ENCODE measurements at places on chromosomes 1 and 21.
A peak's percentile ranks its signal among the peaks of the same experiment; 100 is the strongest.

GRCh38 chr1:221756830-221757551, 15.1 kb upstream of the DUSP10 start:
- H3K4me3 ChIP-seq = no peak overlapping the region
- H3K27me3 ChIP-seq = no peaks in the 10 kb centered on the region
- no peaks in the 10 kb centered on the region for H3K36me3 ChIP-seq
- no peak overlapping the region for H3K27ac ChIP-seq
- peaks cover 14% of the 10 kb centered on the region for H3K4me1 ChIP-seq

DNA sequence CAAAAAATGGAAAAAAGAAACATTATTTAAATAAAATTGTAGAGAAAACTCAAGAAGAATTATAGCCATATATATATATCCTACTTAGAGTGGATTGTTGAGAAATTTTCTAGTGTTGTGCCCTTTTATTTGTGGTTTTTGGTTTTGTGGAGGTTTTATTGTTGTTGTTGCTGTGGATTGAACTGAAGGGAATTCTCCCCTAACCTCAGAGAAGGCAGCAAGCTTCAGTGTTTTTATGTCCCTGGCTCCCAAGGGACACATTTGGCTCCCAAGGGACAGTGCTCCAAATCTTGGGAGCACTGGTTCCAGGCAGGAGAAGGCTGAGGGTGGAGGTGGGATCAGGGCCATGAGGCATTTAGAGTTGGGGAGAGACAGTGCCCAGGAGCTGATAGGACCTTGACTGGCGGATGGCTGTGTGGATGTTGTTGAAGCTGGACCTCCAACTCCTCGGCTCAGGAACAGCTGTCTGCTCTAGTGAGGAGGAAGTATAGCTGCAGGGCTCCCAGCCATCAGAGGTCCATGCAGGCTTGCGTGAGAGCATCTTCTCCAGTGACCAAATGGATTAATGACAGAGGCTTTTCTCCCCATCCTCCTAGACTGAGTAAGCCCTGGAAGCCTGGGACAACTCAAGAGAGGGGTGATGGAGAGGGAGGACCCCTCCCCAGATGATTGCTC, 100.5 kb downstream of the TEX35 start:
- no peak overlapping the region for H3K4me3 ChIP-seq
- DNase-seq = no peak
- peaks cover 9% of the 10 kb centered on the region for H3K27me3 ChIP-seq
- H3K4me1 ChIP-seq = no peaks in the 10 kb centered on the region

- no peak overlapping the region for H3K4me3 ChIP-seq
- H3K27me3 ChIP-seq = peaks cover under 1% of the 10 kb centered on the region
- H3K27ac ChIP-seq = no peak overlapping the region
- H3K36me3 ChIP-seq = no peaks in the 10 kb centered on the region
- no peak for DNase-seq
These were observed 7.7 kb downstream of the KRTAP19-8 start for GRCh38 chr21:31030367-31031106.

- H3K4me3 ChIP-seq = no peak overlapping the region
- no peaks in the 10 kb centered on the region for H3K27me3 ChIP-seq
- no peak overlapping the region for H3K27ac ChIP-seq
These were observed 5.8 kb downstream of the VPS72 start for GRCh38 chr1:151184211-151184610.

- H3K27me3 ChIP-seq = peaks cover 50% of the 10 kb centered on the region
- no peak overlapping the region for H3K4me3 ChIP-seq
- no peak overlapping the region for H3K27ac ChIP-seq
- no peaks in the 10 kb centered on the region for H3K4me1 ChIP-seq
These were observed 84.9 kb downstream of the VWA5B1 start for GRCh38 chr1:20375563-20375962.

- no peak overlapping the region for H3K4me3 ChIP-seq
- H3K4me1 ChIP-seq = no peaks in the 10 kb centered on the region
- H3K36me3 ChIP-seq = no peaks in the 10 kb centered on the region
- no peaks in the 10 kb centered on the region for H3K27me3 ChIP-seq
These were observed 8.6 kb downstream of the TNFRSF18 start for GRCh38 chr1:1197551-1198422.

DNA sequence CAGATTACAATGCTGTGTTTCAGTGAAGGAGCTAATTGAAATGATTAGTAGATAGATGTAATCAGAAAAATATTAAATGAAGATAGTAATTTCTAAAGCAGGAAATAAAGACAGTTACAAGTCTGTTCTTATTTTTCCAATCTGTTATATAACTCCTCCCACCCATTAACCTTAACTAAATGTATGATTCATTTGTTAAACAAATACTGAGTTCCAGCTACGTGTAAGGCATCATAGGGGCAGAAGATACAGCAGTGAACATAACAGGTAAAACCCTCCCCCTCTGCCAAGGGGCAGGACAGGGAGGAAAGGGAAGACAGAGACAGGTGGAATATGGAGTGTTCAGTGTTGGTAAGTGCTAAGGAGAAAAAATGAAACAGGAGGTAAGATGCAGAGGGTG, at the start of gene FAM177B:
TSS of gene FAM177B (plus strand) at position 231 of the 400 bp plus-strand sequence. CDS start 9,344 bp downstream, outside the sequence.
- no peak for DNase-seq
- H3K27ac ChIP-seq = no peak within 1 kb of the TSS
- peaks cover 4% of the 10 kb centered on the region for H3K4me1 ChIP-seq
- H3K36me3 ChIP-seq = peaks cover 20% of the 10 kb centered on the region
- no peak within 1 kb of the TSS for H3K4me3 ChIP-seq

DNA sequence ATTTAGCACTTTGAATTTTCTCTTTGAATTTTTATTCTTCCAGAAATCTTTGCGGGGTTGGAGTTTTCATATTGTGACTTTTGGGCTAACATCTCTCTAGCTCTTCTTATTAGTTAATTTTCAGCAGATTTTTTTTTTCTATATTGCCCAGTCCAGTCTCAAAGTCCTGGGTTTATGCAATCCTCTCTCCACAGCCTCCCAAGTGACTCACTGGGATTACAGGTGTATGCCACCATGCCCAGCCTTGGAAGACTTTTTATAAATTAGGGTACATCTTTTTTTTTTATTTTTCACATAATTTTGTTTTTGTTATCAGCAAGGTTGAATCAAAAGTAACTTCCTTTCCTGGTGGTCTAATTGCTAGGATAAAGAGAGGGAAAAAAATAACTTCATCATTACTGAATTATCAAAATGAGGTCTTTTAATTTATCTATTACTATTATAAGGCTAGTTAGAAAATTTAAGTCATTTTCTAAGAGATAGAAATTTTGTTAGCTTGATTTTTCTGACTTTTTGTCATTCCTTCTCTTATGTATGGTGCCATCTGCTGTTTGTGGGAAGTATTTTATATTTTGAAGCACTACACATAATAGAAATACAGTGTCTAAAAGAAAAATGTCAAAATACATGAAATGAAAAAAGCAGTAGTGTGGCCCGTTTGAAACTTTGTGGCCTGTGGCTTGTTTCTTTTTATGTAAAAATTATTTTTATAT, 273.4 kb upstream of the CACYBP start:
- H3K36me3 ChIP-seq = peaks cover 5% of the 10 kb centered on the region
- DNase-seq = no peak
- H3K27ac ChIP-seq = no peak overlapping the region
- no peaks in the 10 kb centered on the region for H3K27me3 ChIP-seq
- no peak overlapping the region for H3K4me3 ChIP-seq

DNA sequence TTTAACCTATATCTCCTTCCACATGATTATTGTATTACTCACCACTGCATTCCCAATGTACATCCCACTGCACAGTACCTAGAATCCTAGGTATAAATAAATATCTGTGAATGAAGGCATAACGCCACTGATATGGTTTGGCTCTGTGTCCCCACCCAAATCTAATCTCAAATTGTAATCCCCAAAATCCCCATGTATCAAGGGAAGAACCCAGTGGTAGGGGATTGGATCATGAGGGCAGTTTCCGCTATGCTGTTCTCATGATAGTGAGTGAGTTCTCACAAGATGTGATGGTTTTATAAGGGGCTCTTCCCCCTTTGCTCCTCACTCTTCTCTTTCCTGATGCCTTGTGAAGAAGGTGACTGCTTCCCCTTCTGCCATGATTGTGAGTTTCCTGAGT, 599.0 kb upstream of the ADGRL2 start:
- no peaks in the 10 kb centered on the region for H3K36me3 ChIP-seq
- DNase-seq = no peak
- no peaks in the 10 kb centered on the region for H3K4me1 ChIP-seq
- no peak overlapping the region for H3K4me3 ChIP-seq
- no peak overlapping the region for H3K27ac ChIP-seq

- H3K4me1 ChIP-seq = peaks cover 4% of the 10 kb centered on the region
- peak overlapping the region; percentile 60 for H3K4me3 ChIP-seq
- peak; percentile 83 for DNase-seq
- H3K27me3 ChIP-seq = no peaks in the 10 kb centered on the region
- H3K36me3 ChIP-seq = peaks cover 4% of the 10 kb centered on the region
- H3K27ac ChIP-seq = no peak overlapping the region
These were observed 10.8 kb upstream of the FAAP20 start for GRCh38 chr1:2205191-2205952.

GRCh38 chr1:116902027-116902426, 7.7 kb upstream of the PTGFRN start:
- DNase-seq = no peak
- H3K36me3 ChIP-seq = peaks cover 3% of the 10 kb centered on the region
- no peak overlapping the region for H3K27ac ChIP-seq
- H3K27me3 ChIP-seq = peaks cover 20% of the 10 kb centered on the region
- no peaks in the 10 kb centered on the region for H3K4me1 ChIP-seq
- H3K4me3 ChIP-seq = no peak overlapping the region

DNA sequence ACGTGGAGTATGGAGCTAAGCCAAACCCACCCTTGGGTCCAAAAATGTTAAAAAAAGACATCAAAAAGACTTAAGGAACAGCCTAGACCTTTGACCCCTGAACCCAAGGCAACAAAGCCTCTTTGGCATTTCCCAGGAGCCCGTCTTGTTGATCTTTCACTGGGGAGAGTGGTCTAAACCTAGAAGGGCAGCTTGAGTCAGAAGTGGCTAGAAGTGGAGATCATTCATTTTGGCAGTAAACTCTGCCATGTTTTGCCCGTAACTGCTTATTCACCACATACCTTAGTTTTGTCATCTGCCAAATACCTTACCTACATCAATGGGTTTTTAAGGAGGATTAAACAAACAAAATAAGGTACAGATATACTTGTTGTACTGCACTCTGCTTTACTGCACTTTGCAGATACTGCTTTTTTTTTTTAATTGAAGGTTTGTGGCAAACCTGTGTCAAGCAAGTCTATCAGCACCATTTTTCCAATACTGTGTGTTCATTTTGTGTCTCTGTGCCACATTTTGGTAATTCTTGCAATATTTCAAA, 1.7 kb upstream of the CTSE start:
- H3K4me3 ChIP-seq = no peak overlapping the region
- H3K4me1 ChIP-seq = no peaks in the 10 kb centered on the region
- no peaks in the 10 kb centered on the region for H3K36me3 ChIP-seq
- H3K27ac ChIP-seq = no peak overlapping the region
- no peak for DNase-seq

GRCh38 chr1:8701794-8702471, 115.5 kb downstream of the RERE start:
- peaks cover 33% of the 10 kb centered on the region for H3K4me1 ChIP-seq
- no peak overlapping the region for H3K27ac ChIP-seq

DNA sequence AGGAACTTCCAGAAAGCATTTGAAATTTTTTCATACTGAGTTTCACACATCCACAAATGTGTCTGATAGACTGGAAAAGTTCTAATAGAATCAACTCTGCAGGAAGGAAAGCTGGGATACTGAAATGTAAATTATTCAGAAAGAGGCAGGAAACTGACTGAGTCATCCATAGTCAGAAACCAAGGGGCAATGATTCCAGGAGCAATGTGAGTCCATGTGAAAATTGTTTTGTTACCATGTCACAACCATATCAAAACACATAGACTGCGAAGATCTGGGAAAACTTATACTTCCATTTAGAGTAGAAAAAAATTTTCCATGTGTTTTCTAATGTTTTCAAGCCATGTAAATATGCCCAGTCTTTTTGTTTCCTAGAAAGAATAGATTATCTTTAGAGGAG, 142.3 kb upstream of the TMPRSS15 start:
- H3K4me3 ChIP-seq = no peak overlapping the region
- peaks cover 2% of the 10 kb centered on the region for H3K36me3 ChIP-seq
- H3K27me3 ChIP-seq = no peaks in the 10 kb centered on the region
- DNase-seq = no peak
- no peaks in the 10 kb centered on the region for H3K4me1 ChIP-seq
- no peak overlapping the region for H3K27ac ChIP-seq
